GM19239 (cell line): ENCODE measurements at places on chromosomes 2 and 18.

GRCh38 chr18:42281124-42281523 lies 326.1 kb downstream of the PIK3C3 start:
- DNase-seq = no peak

DNA sequence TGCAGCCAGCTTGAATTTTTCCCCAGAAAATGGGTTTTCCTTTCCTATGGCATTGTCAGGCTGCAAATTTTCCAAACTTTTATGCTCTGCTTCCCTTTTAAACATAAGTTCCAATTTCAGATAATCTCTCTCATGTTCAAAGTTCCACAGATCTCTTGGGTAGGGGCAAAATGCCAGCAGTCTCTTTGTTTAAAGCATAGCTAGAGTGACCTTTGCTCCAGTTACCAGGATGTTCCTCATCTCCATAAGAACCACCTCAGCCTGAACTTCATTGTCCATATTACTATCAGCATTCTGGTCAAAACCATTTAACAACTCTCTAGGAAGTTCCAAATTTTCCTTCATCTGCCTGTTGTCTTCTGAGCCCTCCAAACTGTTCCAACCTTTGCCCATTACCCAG lies 68.3 kb downstream of the SGPP2 start:
- no peak for DNase-seq

DNA sequence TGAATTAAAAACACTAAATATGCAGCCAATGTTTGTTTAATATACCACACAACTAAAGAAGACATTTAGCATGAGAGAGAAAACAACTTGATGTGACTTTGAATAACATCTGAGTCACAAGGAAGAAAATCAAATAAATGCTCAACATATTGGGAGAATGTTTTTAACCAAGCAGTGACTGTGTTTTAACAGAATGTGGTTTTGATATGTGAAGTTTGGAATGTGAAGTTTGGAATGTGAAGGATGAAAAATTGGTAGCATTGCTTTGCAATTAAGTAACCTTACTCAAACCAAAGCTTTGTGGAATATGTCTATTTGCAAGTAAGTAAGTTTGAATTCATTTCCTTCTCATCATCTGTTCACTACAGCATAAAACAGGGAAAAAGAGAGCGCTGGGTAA lies 128.2 kb upstream of the DNAJC10 start:
- no peak for DNase-seq

DNA sequence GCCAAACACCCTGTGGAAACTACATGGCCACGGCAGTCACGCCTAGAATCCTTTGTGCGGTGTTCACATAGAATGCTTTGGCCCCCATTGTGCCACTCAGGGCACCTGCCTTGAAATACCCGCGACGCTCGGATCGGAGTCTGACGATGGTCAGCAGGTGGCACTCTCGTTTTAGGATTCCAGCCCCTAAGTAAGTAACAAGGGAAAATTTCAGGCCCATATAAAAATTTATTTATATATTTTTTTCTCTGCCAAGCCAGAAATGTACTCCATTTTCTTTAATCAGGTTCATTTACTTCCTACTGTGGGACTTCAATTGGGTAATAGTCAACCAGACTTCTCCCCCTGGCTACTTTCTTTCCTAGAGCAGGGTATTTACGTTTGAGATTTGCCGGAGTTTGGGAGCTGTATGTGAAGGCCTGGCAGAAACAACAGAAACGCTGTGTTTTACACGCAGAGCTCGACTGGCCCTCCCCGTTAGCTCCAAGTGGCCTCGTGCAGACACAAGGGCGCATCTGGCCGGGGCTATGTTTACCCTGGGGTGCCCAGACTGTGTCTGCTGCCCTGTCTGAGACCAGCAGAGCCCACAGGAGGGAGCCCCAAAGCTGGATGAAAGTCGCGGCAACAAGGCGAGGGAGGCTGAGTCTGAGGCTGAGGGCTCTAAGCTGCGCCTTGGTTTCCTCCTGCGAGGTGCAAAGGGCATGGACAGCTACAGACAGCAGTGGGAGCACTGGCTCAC lies 41.6 kb downstream of the LRRC30 start:
- DNase-seq = no peak

DNA sequence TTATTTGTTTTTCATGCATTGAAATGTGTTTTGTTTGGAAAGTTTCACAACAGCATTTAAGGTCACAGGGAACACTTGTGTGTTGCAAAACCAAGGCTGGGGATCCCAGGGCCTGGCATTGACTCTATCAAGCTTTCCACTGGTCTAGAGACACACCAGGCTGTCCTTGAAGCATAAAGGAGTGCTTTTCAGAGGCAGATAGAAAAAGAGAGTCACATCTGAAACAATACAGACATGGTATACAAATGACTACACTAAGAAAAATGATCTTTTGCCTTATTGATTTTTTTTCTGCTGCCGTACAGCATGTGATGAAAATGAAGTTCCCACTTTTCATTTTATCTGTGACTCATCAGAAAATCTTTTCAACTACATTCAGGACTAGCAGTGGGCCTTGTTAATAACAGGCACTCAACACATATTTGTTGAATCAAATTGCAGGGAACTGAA lies 61.9 kb upstream of the ZCCHC2 start:
- DNase-seq = no peak

DNA sequence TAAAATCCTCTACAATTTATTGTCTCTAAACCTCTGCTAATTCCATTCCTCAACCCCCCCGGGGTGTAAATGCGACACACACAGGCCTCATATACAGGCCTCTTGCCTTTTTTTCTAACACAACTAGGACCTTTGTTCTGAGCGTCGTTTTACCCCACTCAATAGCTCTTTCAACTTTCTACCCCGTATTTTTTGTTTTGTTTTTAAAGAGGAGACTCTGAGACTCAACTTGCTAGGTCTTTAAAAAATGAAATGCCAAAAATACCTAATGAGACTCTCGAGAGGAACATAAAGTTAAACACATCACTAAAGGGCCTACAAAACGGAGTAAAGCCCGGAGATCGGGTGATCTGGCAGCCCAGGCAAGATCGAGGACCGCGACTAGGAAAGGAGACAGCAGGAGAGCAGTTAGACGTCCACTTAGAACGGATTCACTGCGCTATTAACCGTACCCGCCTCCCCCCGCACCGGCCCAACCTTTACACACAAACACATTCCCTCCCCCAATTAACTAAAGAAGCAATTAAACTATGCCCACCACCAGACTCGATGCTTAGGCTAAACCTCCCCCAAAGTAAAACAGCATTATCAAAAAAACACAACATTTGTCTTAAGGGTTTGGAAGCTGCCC lies 1.7 kb downstream of the TRIP12 start:
- DNase-seq = no peak

GRCh38 chr2:24638568-24638967 lies 147.5 kb downstream of the NCOA1 start:
- no peak for DNase-seq

GRCh38 chr2:119706221-119706620 lies 27.2 kb downstream of the TMEM177 start:
- no peak for DNase-seq

GRCh38 chr2:226130192-226130591 lies 669.4 kb downstream of the IRS1 start:
- DNase-seq = no peak

- DNase-seq = no peak
These were observed 338.8 kb upstream of the ID2 start for GRCh38 chr2:8343031-8343430.

- DNase-seq = no peak
These were observed 376.2 kb downstream of the SOX11 start for GRCh38 chr2:6068429-6068828.

- no peak for DNase-seq
These were observed 1.3 kb downstream of the IGFBP2 start for GRCh38 chr2:216634370-216635148.

DNA sequence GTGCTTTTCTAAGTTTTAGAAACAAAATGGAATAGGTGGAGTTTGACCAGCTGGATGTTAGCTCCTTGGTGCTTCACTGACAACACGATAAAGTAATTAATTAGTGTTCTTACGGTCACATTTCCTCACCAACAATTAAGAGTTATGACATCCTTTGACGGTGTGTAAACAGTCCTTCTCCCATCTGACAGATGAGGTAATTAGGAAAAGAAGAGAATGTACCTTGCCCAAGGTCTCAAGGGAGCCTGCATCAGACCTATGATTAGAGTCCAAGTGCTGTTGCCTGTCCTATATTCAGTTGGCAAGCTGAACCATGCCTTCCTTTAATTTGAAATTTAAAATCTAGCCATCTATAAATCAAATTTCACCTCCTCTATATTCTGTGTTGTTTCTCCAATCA lies 48.3 kb upstream of the STK17B start:
- DNase-seq = no peak
